ENCODE measurements at places on chromosomes 3 and 15. TPM values are rescaled to one million over a fixed set of nuclear protein-coding genes. Genes with fewer than 3 reads are reported as not detected.

DNA sequence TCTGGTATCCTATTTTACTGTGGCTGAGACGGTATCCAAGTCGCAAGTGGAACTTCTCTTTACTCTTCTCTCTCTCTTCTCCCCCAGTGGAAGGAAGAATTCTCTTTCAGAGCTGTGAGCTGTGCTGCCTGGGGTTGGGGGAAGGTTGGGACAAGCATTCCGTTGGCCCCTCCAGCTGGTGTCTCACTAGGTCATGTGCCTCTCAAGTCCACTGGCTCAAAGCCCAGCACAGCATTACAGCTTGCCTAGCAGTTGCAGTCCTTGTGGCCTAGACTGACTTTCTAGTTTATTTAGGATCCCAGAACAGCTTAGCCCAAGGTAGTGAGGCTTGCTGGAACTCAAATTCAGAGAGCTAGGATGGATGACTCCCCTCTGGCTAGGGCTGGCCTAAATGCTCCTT lies 76.1 kb upstream of the SPATA16 start:
- no peak for DNase-seq

DNA sequence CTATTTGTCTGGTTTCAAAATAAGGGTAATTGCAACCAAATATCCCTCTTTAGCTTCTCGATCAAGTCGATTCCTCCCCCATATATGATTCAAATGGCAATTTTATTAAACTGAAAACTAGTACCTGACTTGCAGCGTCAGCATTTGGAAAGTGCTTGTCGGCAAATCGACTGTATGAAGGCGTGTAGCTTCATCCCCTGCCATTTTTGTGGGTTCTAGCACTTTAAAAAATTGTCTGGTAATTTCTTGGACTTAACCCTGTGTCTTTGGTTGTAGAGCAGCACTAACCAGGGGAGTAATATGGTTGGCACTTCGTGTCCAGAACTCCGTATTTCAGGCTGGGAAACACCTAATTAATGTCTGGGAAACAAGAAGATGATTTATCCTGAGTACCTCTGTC lies 573 bp downstream of the MME start:
- no peak for DNase-seq

- no peak for DNase-seq
Measured at GRCh38 chr3:16663854-16664712, 58.9 kb upstream of the DAZL start.

DNA sequence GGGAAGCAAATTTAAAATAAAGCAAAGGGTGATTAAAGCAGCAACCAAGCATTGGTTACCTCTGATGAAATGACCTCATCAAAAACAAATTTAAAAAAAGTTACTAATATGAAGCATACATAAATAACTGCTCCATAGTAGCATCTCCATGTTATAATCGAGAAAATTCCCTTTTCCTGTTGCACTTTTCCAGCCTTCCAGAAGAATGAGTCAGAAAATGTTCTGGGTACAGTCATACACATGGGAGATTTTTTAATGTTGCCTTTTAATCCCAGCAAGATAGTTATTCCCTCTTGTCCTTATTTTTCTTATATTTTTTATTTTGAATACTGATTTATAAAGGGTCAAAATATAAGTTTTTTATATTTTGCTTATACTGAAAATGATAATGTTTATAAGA lies 2.6 kb upstream of the TMCO5A start:
- no peak for DNase-seq

- DNase-seq, result no peak
Measured at GRCh38 chr3:119187266-119187665, 13.9 kb downstream of the UPK1B start.

DNA sequence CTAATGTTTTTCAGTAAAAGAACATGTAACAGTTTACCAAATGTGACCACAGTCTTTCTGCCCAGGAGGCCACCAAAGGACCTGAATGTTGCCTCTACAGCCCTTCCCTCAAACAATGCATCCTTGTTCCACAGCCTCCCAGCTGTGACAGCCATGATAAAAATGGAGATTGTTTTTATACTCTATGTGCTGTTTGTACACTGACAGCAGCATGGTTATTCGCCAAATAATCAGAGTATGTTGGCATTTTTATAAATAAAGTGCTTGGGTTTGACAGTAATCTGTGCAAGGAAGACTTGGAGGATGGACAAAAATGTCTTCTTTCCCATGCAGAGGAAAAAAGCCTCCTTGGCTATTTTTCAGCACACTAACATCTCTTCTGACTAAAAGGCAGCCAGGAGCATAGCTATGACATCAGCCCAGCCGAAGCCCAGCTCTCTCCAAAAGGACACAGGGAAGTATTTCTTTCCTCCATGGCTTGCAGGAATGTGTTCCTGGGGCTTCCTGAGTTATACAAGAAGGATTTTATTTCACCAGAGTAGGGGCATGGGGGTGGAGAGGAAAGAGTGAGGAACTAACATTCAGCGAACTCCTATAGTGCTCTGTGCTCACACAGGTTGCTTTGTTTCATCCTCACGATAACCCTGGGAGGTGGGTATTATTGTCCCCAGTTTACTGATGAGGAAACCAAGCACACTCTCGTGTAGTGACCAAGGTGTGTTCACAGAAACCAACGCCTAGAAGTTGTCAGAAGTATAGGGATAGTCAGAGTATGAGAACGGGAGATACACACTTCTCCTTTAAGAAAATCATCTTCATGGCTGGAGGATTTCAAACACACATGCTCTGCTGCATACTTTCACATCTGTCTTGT lies 339.7 kb downstream of the MECOM start:
- DNase-seq, result no peak

GRCh38 chr15:100571592-100572167 lies 30.3 kb downstream of the LINS1 start:
- DNase-seq, result no peak

- peak; percentile 91 for DNase-seq
Measured at GRCh38 chr3:194250098-194251002, 100.8 kb downstream of the CPN2 start.

GRCh38 chr3:195117978-195118581 lies 152.9 kb downstream of the XXYLT1 start:
- DNase-seq, result no peak

- no peak for DNase-seq
Measured at GRCh38 chr15:43868406-43868805, 41.6 kb downstream of the WDR76 start.

GRCh38 chr3:185715091-185715490 lies 109.8 kb downstream of the IGF2BP2 start:
- no peak for DNase-seq

- no peak for DNase-seq
Measured at GRCh38 chr15:45249125-45249780, 2.8 kb upstream of the SLC28A2 start.

- peak; percentile 88 for DNase-seq
Measured at GRCh38 chr15:60371175-60372051, 26.4 kb downstream of the ANXA2 start.

GRCh38 chr15:88982304-88982945 lies 69.2 kb upstream of the MFGE8 start:
- no peak for DNase-seq

DNA sequence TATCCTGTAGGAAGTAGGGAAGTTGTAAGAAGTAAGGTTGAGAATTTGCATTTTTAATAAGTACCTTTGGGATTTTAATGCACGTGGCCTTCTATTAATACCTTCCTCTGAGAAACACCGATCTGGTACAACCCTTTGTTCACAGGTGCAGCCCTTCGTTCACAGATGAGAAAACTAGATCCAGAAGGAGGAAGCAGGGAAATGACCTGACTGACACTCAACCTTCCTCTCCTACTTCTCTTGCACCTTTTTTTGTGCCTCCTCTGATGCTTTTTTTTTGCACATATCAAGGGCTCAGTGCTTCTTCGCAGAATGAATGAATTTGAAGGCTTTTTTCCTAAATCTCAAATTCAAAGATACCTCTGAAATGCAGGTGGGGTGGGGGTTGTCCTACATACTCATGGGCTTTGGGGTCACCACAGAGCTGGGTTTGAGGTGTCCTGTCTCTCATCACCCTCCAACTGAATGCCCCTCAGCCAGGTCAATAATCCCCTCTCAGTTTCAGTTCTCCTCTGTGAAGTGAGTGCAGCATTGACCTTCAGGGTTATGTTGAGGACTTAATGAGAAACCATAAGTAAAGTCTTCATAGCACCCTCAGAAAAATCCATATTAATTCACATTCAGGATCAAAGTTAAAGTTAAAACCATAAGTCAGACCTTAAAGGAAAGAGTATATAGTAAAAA lies 161.5 kb upstream of the CTNNB1 start:
- DNase-seq, result no peak

DNA sequence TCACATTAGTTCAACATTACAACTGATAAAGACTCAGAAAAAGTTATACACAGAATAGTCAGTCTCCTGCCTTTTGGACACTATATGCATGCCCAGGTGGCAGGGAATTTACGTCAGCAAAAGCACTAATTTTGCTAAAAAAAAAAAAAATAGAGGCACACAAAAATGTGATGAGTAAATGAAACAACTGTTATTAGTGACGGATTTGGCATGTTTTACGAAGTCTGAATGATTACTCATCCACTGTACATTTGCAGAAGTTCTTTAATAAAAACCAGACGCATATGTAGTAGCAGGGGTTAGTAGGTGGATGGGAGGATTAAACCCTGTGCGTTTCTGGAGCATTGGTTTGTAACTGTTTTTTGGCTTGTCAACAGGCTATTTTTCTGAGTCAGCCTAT lies 99.0 kb downstream of the MITF start:
- DNase-seq, result no peak

- no peak for DNase-seq
Measured at GRCh38 chr15:79978260-79978654, 7.3 kb upstream of the BCL2A1 start.

DNA sequence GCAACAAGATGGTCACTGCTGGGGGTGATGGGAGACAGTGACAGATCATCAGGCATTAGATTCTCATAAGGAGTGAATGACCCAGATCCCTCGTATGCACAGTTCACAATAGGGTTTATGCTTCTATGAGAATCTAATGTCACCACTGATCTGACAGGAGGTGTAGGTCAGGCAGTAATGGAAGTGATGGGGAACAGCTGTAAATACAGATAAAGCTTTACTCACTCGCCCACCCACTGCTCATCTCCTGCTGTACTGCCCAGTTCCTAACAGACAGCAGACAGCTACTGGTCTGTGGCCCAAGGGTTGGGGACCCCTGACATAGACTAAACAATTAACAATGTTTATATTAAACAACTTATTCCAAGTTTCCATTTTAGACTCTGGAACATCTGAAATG lies 25.4 kb downstream of the IFT80 start:
- no peak for DNase-seq

GRCh38 chr15:55742498-55742926 lies 440 bp downstream of the PRTG start:
- no peak for DNase-seq

GRCh38 chr3:11635680-11636393 lies 7.9 kb downstream of the VGLL4 start:
- DNase-seq, result no peak

DNA sequence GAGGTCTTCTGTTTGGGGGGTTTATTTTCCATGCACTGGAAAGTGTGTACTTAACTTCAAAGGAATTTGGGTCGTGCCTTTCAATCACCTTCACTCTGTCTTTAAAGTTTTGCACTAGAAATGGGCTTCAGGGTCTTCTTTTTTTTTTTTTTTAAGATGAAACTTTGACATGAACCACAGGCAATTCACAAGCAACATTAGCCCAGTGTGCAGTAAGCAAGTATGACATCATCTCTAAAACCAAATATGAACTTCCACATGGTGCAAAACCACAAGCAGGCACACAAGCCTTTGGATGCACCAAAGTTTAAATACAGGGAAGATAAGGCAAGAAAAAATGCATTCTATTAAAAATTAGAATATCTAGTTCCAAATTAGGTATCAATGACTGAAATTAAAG lies 381.9 kb downstream of the ERC2 start:
- DNase-seq, result no peak

- no peak for DNase-seq
Measured at GRCh38 chr15:29070471-29071231, 184.9 kb downstream of the APBA2 start.

GRCh38 chr3:186178412-186178811 lies 69.5 kb upstream of the ETV5 start:
- no peak for DNase-seq

- no peak for DNase-seq
Measured at GRCh38 chr3:58899953-58900298, 149.9 kb downstream of the CFAP20DC start.

DNA sequence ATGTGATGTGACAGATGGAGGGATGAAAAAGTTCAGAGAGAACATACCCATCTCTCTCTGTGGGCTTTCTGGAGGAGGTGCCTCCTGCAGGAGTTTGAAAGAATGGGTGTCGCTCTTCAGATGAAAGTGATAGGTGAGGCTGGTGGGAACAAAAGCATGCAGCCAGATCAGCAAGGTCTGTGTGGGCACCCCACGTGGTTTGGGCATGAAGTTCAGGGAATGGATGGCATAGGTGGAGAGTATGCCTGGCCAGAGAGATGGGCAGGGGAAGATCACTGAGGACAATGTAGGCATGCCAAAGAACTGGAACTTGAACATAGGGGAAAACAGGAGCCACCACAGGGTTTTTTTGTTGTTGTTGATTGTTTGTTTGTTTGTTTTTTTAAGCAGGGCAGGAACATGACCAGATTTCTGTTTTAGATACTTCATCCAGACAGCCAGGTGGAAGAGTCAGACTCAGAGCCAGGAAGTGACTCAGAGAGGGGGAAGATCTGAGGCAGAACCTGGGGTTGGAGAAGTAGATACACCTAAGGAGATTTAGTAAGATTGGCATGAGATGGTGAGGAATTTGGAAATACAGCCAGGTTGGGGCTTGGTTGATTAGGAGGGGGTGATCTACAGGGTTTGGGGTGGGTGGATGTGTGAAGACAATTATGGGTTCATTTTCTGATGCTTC lies 64.8 kb upstream of the CLSTN2 start:
- DNase-seq, result no peak

DNA sequence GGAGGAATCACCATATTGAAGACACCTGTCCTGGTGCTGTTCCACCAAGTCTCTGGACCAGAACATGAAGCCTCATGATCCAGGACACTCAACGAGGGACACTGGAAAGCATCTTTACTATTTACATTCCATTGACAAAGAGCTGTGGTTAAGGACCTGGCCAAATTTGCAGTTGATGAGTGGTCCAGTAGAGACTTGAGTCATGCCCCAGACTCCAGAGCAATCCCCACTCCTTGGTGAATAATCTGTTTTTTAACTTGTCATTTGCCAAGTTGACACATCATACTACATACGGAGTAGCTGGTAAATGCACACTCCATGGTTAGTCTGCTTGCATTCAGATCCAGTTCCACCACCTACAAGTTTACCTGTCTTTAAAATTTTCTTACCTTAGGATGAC lies 1.2 kb upstream of the COL6A6 start:
- DNase-seq, result no peak

The CFAP91 gene
- total RNA-seq, result 1.7 TPM

The ROPN1 gene
- total RNA-seq, result 3.1 TPM

The ARPP21 gene
- total RNA-seq, result not detected

The MORC1 gene
- total RNA-seq, result not detected

The POPDC2 gene
- 4.5 TPM for total RNA-seq

The NMNAT3 gene
- total RNA-seq, result 41.7 TPM

The TRIM71 gene
- not detected for total RNA-seq

The PLOD2 gene
- total RNA-seq, result 11.5 TPM

The KNG1 gene
- total RNA-seq, result 0.44 TPM

The MST1R gene
- 42.5 TPM for total RNA-seq

The CAND2 gene
- 1.2 TPM for total RNA-seq

The PCNP gene
- 53.8 TPM for total RNA-seq
